ENCODE measurements at places on chromosomes 1 and 21. TPM values are rescaled to one million over a fixed set of nuclear protein-coding genes. Genes with fewer than 3 reads are reported as not detected.

The MSH4 gene
- under 0.01 TPM for total RNA-seq

DNA sequence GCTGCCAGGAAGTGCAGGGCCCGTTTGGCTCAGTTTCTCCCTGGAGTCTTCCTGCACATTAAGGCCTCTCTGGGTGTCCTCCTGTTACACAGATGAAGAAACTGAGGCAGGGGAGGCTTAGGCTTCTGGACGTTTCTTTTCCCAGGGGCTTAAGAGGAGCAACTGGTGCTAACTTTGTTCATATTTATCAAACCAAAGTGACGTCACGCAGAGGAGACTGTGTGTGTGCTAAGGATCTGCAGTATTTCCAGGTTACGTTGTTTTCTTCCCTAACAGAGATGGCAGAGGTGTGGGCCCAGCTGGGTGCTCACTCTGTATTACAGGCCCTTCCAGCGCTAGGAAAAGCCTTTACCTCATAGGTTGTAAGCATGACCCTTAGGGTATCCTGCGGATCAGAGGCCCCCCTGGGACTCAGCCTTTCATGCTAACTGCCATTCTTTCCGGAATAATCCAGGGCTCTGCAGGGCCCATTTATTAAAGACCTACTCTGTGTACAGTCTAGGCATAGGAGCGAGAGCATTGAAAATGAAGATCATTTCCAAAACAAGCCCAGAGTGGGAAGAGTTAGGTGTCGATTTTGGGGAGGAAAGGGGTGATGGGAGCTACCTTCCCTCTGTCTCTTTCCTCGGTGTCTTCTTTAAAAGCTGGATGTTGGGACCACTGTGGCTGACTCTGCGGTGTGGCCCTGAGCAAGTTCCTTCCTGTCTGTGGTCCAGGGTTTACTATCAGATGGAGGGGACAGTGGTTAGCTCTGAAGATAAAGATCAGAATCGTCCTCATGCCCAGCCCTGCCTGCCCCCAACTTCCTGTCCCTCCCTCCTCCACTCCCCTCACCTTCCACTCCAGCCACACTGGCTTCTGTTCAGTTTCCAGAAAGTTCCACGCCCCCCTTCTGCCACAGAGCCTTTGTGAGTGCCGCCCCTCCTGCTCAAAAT is 4.6 kb downstream of the AGTRAP start:
- peaks cover 7% of the 10 kb centered on the region for H3K4me1 ChIP-seq
- no peak overlapping the region for H3K27ac ChIP-seq
- no peaks in the 10 kb centered on the region for H3K27me3 ChIP-seq
- DNase-seq: no peak

DNA sequence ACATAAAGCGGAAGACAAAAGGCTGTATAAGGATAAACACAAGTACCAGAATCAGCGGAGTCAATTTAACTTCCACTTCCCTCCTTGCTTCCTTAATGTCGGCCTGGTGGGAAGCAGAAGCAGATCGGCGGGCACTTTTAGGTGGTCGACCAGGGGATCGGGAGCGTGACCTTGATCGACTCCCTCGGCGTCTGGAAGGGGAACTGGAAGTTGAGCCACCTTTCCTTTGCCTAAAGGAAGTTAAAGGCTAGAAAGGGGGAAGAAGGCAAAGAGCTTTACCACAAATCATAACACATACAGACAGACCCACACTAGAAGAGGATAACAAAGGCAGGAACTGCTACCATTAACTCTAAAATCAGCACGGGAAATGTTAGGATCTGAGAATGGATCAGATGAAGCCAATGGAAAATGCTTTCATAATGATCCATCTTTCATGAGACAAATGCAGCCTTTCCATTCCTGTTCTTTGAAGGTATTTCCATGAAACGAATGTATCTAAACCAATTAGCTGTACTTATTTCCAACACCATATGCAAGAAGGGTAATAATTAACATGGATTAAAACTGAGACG is 5.7 kb downstream of the LBR start:
- DNase-seq: no peak
- peaks cover 43% of the 10 kb centered on the region for H3K4me1 ChIP-seq
- no peak overlapping the region for H3K27ac ChIP-seq
- H3K27me3 ChIP-seq: no peaks in the 10 kb centered on the region
- H3K4me3 ChIP-seq: no peak overlapping the region

GRCh38 chr1:43991476-43992231 is at the start of gene CCDC24:
Gene CCDC24 (plus strand): TSS chr1:43991599. CDS start chr1:43991879, 280 bp downstream.
- peak; percentile 99 for DNase-seq
- H3K27me3 ChIP-seq: no peaks in the 10 kb centered on the region
- H3K4me3 ChIP-seq: peak within 1 kb of the TSS; percentile 82

- H3K27ac ChIP-seq: peak overlapping the region; percentile 92
- no peaks in the 10 kb centered on the region for H3K27me3 ChIP-seq
- no peaks in the 10 kb centered on the region for H3K36me3 ChIP-seq
- no peak for DNase-seq
- peaks cover 36% of the 10 kb centered on the region for H3K4me1 ChIP-seq
Observed at GRCh38 chr1:24965571-24965930, 35.5 kb upstream of the RUNX3 start.

DNA sequence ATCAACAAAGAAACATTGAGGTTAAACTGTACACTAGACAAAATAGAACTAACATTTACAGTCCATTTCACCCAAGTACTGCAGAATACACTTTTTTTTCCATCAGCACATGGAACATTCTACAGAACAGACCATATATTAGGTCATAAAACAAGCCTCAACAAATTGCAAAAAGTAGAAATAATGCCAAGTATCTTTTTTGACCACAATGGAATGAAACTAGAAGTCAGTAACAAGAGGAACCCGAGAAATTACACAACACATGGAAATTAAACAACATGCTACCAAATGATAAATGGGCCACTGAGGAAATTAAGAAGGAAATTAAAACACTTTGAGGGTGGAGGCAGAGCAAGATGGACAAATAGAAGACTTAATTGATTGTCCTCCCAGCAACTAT is 8.4 kb upstream of the C1orf185 start:
- H3K4me1 ChIP-seq: no peaks in the 10 kb centered on the region
- peaks cover 14% of the 10 kb centered on the region for H3K27me3 ChIP-seq
- H3K4me3 ChIP-seq: no peak overlapping the region
- DNase-seq: no peak

The FCRL4 gene
- not detected for total RNA-seq

The LIPI gene
- total RNA-seq: not detected

The CD5L gene
- not detected for total RNA-seq
